ENCODE measurements at places on chromosomes 7 and 10.
A peak's percentile ranks its signal among the peaks of the same experiment; 100 is the strongest.

DNA sequence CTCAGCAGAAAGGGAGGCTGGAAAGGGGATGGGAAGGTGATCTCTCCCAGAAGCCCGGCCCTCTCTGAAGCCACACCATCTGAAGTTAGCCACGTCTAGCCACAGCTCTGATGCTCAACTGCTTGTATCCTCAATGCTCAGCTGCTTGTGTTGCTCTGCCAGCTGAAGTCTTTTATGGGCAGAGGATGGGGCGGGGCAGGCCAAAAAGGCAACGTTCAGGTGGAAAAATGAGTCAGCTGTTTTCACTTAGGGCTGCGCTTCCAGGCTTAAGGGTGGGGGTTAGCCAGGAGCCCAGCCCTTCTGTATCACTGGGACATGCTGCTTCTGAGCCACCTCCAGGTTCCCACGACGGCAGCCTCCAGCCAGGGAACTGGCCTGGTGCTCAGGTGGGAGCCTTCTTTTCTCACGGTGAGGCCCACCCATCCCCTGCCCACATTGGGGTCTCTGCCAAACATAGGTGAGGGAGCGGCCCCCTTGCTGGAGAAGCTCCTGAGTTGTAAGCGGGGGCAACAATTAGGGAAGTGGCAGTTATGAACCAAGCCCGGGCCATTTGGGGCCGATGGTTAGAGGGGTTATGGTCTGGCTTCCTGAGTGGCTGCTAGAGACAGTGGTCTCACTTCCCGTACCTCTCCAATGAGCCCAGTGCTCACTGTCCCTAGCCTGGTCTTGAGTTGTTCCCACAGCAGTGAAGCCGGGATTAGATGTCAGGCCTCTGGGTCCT lies 44.9 kb upstream of the CNPY1 start:
- DNase-seq = no peak

DNA sequence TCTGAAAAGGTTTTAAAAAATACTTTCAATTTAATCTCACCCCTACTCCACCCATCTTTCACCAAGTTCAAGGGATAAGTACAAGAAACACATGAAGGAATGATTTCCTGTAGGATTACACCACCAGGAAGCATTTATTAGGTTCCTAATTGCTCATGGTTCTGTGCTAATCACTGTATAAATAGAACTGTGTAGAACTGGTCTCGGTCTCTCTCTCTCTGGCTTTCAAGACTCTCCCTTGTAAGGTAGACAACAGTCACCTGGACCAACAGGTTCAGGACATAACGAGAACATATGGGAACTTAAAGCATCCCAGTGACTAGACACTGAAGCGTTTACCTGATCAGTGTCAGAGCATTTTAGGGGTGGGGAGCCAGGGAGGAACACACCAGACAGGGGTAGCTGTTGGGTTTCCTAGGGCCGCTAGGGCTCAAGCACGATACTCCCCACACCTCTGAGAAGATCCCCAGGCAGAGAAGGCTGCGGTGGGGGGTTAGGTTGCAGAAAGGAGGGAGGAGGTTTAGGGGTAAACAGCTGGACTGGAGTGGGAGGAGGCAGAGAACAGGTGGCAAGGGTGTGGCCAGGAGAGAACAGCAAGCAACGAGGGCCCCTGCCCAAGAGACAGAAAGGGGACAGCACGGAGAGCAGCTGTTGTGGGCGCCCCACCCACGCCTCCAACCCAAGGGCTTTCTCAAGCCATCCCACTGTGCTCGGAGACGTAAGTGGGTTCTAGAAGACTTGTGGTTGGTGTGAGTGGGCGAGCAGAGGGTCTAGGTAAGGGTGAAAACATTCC lies 52.5 kb upstream of the USP6NL start:
- peak; percentile 72 for DNase-seq

GRCh38 chr10:1581189-1581588 lies 156.1 kb downstream of the ADARB2 start:
- DNase-seq = no peak

- no peak for DNase-seq
Observed at GRCh38 chr7:142553216-142553615, 196.1 kb upstream of the PRSS1 start.

- DNase-seq = no peak
Observed at GRCh38 chr7:73626814-73627213, 2.5 kb upstream of the MLXIPL start.

- DNase-seq = no peak
Observed at GRCh38 chr10:6114805-6115341, 26.0 kb downstream of the RBM17 start.

- DNase-seq = no peak
Observed at GRCh38 chr7:52053525-52053924, 736.9 kb upstream of the COBL start.

GRCh38 chr10:101569622-101570427 lies 18.2 kb downstream of the POLL start:
- DNase-seq = peak; percentile 76

DNA sequence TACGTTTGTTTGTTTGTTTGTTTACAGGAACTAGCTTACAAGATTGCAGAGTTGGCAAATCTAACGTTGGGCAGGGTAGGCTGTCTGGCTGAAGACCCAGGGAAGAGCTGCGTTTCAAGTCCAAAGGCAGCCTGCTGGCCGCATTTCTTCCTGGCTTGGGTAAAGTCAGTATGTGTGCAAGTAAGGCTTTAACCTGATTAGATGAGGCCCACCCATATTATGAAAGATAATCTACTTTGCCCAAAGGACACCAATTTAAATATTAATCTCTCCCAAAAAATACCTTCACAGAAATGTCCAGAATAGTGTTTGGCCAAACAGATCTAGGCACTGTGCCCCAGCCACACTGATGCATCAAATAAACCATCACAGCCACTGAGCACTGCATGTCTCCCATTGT lies 228.9 kb upstream of the HABP2 start:
- DNase-seq = no peak

- no peak for DNase-seq
Observed at GRCh38 chr10:131625041-131625440, 275.8 kb upstream of the PPP2R2D start.
